NCI-H1092 (cell line): ENCODE measurements at places on chromosomes 3 and 15.
A peak's percentile ranks its signal among the peaks of the same experiment; 100 is the strongest.

- no peak for DNase-seq
These were observed 38.2 kb downstream of the SHQ1 start for GRCh38 chr3:72810063-72810462.

- DNase-seq = no peak
These were observed 12.2 kb downstream of the ROBO2 start for GRCh38 chr3:77052051-77052501.

GRCh38 chr15:37059086-37059485 lies 41.3 kb downstream of the MEIS2 start:
- no peak for DNase-seq

- DNase-seq = no peak
These were observed 178.2 kb upstream of the LPP start for GRCh38 chr3:187975561-187976364.

DNA sequence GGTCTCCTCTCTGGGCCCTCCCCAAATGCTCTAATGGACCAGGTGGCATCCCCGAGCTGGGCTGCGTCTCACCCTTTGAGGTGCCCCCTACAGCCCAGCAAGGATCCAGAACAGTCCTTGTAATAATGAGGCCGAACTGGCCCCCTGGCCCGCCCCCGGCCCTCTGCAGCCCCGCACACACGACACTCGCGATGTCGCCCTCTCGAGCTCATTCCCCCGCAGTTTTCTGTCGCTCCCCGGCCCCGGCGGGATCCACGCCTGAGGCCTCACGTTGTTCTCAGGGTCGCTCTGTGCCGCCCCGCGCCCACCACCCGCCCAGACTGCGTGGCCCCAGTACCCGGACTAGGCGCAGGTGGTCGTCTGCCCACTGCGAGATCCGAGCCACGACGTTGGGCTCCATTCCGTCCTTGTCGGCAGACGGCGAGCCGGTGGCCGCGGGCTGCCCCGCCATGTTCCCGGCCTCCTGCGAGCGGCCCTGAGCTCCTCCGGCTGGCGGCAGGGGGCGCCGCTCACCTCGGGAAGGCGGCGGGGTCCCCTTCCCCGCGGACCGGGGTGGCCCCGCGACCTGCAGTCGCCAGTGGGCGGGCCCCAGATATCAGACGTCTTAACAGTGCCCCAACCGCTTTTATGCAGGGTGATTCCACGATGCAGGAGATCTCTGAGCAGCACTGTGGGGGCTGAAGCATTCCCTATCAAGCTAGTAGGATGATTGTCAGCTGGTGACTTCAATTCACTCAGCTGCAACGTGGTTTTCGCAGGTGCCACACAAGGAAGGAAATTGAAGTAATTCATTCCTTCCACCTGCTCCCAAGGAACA lies at the start of gene C3orf33:
Gene C3orf33 (minus strand): TSS at position 477 of the 817 bp plus-strand sequence. CDS start 26 bp downstream, at position 451.
- DNase-seq = peak; percentile 20

GRCh38 chr3:31439890-31440750 lies 92.6 kb upstream of the STT3B start:
- no peak for DNase-seq
